ENCODE measurements at places on chromosomes 1 and 21. TPM values are rescaled to one million over a fixed set of nuclear protein-coding genes. Genes with fewer than 3 reads are reported as not detected.

Gene PPIAL4G
- total RNA-seq = not detected

GRCh38 chr1:56877973-56878372, 23.4 kb downstream of the C8A start:
- no peak overlapping the region for H3K27ac ChIP-seq
- no peak for DNase-seq
- no peaks in the 10 kb centered on the region for H3K4me1 ChIP-seq
- H3K4me3 ChIP-seq = no peak overlapping the region
- H3K27me3 ChIP-seq = no peaks in the 10 kb centered on the region

DNA sequence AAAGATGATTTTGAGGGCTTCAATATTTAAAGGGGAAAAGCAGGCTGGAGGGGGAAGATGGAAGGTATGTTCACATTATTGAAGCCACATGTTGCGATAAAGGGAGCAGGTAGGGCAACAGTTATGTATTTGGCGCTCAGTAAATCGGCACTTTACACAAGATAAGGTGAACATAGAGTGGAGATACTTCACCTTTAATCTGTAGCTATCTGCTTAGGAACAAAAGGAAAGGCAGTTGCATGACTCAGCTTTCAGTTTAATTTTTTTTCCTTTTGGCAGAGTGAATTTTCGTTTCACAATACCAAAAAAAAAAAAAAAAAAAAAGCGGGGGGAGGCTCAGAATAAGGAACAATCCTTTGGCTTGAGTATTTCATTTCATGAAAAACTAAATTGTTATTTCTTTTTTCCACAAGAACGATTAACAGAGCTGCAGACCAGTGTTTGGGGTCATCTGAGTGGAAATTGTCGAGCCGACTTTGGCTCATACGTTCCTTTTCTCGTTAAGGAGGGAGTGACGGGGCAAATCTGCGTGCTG, 1.1 kb upstream of the COQ8A start:
- H3K4me3 ChIP-seq = peak overlapping the region; percentile 99
- H3K4me1 ChIP-seq = peaks cover 53% of the 10 kb centered on the region
- H3K27ac ChIP-seq = peak overlapping the region; percentile 99
- H3K36me3 ChIP-seq = peaks cover 7% of the 10 kb centered on the region

DNA sequence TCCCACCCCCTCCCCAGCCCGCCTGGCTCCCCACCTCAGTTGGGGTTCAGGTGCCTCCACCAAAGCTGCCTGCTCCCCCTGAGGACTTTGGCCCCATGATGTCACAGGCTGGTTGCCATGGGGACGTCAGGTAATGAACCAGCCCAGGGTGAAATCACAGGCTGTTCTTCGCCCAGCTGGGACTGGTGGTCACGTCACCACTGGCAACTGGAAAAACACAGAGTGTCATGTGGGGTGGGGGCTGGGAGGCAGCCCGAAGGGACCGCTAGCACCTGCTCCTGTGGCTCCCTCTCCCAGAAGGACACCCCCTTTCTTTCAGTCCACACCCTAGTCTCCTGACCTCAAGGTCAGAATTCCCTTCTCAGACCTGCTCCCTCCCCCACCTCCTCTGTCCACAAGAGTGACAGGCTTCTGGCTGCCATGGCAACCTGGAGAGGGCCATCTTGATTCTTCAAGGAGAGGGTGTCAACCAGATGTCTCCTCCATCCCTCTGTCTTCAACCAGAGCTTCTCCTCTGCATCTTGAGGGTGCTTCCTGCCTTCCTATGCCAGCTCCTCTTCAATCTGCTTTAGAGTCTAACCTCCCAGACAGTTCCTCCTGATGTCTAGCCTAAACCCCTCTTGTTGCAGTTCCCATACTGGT, 6.2 kb downstream of the FAM131C start:
- no peak overlapping the region for H3K4me3 ChIP-seq
- H3K36me3 ChIP-seq = no peaks in the 10 kb centered on the region
- peak overlapping the region; percentile 65 for H3K27ac ChIP-seq
- H3K4me1 ChIP-seq = peaks cover 35% of the 10 kb centered on the region
- peak; percentile 49 for DNase-seq
- H3K27me3 ChIP-seq = peaks cover under 1% of the 10 kb centered on the region

DNA sequence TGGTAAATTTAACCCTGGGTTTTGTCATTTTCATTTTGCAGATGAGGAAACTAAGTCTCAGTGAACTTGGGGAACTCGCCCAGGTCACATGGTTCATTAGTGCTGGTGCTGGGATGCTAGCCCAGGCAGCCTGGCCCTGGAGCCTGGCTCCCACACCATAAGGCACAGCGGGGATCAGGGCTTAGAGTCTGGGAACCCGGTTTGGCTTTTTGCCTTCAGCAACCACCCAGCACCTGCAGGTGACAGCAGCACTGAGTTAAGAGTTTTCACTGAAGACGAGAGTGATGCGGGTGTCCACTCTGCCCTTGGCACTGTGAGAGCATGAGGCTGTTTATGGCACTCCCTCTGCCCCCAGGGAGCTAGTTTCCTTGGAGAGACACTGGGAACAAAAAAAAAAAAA, 18.4 kb upstream of the CD101 start:
- peak overlapping the region; percentile 79 for H3K27ac ChIP-seq
- H3K4me3 ChIP-seq = no peak overlapping the region
- no peaks in the 10 kb centered on the region for H3K36me3 ChIP-seq
- H3K27me3 ChIP-seq = no peaks in the 10 kb centered on the region
- no peak for DNase-seq

Gene APP
- 332 TPM for total RNA-seq

DNA sequence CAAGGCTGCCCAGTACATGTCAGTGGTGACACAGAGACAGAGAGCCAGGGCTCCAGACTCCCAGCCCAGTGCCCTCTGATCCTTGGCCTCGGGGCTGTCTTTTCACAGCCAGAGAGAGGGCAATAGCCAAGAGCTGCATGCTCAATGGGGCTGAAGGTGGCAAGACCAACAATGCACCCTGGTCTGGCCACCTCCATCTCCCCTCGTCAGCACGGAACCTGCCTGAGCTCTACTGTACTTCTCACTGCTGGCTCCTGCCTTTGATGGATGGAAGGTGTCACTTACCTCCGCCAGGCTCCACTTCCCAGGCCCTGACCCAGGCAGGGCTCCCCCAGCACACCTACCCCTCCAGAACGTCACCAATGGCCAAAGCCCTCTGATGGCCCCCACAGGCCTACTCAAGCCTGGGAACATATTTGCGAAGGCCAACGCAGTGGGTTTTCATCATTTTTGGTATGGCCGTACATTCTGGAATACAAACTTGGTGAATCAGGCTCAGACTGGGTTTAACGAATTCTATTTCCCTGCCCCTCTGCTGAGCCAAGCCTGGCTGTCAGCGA, 88.1 kb downstream of the DMRTB1 start:
- no peak overlapping the region for H3K27ac ChIP-seq
- H3K4me1 ChIP-seq = no peaks in the 10 kb centered on the region
- DNase-seq = no peak
- H3K27me3 ChIP-seq = peaks cover 75% of the 10 kb centered on the region
- no peaks in the 10 kb centered on the region for H3K36me3 ChIP-seq

DNA sequence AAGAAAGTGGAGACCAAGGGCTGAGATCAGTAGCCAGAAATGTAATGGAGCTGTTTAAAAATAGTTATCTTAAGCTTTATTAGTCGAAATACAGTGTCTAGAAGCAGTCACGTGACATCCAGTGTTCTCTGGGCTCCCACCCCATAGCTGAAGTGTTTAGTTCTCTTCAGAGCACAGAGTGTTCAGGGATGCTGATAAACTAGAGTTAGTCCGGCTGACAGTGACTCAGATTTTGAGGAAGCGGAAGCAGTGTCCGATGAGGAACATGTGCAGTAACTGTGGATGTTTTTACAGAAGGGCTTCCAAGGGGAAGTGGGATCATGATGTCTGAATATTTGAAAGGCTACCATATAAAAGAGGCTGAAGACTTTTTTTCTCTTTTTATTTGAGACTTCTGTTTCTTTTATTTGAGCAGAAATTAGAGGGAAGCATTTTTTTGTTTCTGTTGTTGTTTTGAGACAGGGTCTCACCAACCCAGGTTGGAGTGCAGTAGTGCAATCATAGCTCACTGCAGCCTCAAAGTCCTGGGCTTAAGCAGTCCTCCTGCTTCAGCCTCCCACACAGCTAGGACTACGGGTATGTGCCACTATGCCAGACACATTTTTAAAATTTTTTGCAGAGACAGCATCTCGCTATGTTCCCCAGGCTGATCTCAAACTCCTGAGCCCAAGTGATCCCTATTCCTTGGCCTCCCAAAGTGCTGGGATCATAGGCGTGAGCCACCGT, 124.2 kb downstream of the GALNT2 start:
- H3K4me1 ChIP-seq = peaks cover 47% of the 10 kb centered on the region
- no peaks in the 10 kb centered on the region for H3K27me3 ChIP-seq
- DNase-seq = peak; percentile 66

Gene OR2L5
- not detected for total RNA-seq

Measured in left ventricle myocardium inferior (tissue), 1 donor.